ENCODE measurements at places on chromosomes 13 and 19.

DNA sequence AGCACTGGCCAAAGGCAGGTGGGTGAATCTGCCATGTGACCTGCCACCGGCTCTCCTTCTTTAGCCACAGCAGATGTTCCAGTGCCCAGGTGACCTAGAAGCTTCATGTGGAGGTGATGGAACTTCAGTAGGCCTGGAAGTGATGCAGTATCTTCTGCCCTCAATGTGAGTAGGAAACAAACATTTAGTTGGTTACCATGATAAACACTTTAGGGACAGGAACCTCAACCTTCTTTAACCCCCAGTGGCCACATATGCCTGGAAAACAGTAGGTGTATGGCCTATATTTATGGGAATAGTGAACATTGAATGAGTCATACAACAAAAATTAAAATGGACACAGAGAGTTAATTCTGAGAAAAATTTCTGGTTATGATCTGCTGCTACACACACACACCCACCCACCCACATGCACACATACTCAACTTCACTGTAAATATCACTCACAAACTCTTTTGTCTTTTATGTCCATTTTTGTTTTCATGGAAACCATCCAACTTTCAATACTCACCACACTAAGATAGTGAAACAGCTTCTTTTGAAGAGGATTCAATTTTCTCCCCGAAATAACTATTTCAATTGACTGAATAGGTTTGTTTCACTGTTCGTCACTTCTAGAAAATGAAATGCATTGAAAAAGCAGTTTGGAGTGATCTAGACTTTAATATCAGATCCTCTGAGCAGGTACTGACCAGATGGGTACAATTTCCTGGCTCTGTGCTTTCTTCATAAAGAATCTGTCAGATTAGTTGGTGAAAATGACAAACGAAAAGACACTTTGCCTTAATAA, 97.3 kb downstream of the STARD13 start:
- no peak for DNase-seq

- no peak for DNase-seq
These were observed 28.3 kb upstream of the ZNF729 start for GRCh38 chr19:22257916-22258315.

- no peak for DNase-seq
These were observed 121.2 kb downstream of the B3GLCT start for GRCh38 chr13:31320946-31321345.

DNA sequence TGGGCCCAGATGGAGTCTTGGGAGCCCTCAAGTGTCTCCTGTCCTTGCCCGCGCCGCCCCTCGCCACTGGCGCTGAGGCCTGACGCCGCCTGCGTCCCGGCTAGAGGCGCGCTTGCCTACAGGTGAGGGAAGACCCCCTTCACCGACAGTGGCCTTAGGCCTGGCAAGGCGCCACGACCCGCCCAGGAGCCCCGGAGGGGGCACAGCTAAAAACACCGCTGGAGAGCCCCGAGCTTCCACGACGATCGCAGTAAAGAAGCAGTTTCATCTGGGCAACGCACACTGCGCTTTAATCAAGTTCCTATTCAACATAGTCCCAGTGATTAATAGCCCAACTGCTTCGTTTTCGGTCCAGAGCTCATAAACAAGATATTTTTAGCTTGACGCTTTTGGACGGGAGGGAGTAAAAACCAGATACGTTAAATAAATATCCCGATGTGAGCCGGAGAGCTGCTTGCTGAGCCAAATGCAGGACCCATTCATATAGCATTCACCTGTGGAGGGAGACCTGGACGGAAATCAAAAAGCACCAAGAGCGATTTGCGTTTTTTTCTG, 1.5 kb upstream of the CEBPA start:
- no peak for DNase-seq

GRCh38 chr19:47494211-47494547, 10.2 kb upstream of the KPTN start:
- no peak for DNase-seq

- no peak for DNase-seq
These were observed 55.9 kb downstream of the ZNF431 start for GRCh38 chr19:21197590-21198295.

DNA sequence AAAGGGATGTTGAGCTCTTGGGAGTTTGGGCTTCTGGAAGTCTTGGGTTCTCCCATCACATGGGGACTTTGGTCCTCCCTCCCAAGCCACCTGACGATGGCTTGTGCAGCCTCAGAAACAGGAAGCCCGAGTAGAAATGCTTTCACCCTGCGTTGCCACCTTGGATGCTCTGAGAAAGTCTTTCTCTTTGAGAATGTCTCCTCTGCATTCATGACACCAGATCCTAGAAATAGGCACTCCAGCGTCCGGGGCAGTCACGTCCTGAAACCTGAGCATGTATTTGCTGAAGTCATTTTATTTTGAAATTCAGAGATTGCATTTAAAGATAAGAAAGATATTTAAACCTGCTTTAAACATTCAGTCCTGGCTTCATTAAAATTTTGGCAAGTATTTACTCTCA, 34.4 kb downstream of the CUL4A start:
- DNase-seq: no peak

- DNase-seq: no peak
These were observed 6.2 kb downstream of the ABCC4 start for GRCh38 chr13:95295026-95295425.

- no peak for DNase-seq
These were observed 8.1 kb downstream of the ZNF460 start for GRCh38 chr19:57288373-57288772.

GRCh38 chr19:30086220-30086619, 144.2 kb downstream of the URI1 start:
- DNase-seq: no peak

- DNase-seq: no peak
These were observed 20.0 kb downstream of the KLF12 start for GRCh38 chr13:74114202-74114601.

- DNase-seq: no peak
These were observed at the start of gene GRK1 for GRCh38 chr13:113666951-113667701. Gene GRK1, plus strand, starts transcription at chr13:113667219. Its CDS starts 168 bp downstream, at chr13:113667387.

- no peak for DNase-seq
These were observed 71.4 kb downstream of the EFNB2 start for GRCh38 chr13:106464076-106464475.

DNA sequence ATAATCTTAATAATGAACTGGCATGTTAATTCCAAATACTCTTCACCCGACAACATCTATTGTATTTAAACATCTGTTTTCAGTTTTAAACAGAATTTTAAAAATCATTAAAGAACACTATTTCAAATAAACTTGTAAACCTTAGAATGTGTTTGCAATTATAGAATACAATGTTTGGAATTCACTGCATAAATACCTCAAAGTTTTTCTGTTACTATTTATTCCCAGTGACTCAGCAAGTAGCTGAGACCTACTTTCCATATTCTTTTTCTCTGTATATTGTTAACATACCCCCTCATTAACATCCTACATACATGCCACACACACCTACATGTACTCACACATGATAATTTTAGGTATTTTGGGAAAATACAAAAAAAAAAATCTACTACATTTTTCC, 1134.3 kb downstream of the SLITRK1 start:
- DNase-seq: no peak

DNA sequence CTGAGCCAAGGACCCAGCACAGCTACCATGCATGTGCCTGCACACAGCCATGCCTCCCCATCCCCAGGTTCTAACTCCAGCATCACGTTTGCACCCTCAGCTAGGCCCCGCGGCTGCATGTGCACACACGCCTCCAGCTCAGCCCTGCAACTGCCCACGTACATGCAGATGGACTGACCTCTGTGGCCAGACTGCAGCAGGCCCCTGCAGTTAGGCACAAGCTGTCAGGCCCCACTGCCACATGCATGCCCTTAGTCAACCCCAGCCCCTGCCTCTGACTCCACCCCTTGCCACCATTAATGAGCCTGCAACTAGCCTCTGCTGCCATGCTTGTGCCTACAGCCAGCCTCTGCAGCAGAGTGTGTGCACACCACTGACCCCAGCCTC, 23.1 kb downstream of the SLC6A16 start:
- no peak for DNase-seq

- DNase-seq: no peak
These were observed 49.1 kb upstream of the UBAC2 start for GRCh38 chr13:99151516-99151915.

- DNase-seq: no peak
These were observed 7.7 kb downstream of the C2CD4C start for GRCh38 chr19:400976-401865.

DNA sequence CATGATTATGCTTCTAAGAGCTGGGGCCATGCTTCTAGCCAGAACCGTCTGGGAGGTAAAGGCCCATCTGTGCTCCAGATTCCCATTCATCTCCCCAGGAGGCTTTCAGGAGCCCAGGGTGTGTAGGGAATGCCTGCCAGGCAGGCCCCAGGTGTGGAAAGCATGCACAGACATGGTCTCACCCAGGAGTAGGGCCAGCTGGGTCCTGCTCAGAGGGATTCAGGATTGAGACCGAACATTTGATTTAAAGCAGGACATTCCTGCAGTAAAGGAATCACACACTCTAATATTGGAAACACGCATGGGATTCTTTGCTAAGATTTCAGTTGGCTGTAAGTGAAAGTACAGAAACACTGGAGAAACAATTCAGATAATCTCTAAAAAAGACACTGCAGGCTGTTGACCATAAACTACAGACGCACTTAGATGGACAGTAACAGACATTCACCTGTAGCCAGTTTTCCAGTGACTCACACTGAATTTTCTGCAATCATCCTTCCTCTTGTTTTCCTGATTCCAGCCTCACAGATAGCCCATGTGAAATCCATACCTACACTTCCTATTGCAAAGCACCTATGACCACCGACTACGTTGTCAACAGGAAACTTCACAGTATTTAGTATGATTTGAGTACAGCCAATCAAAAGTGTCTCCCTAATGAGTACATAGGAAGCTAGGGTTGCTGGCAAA, 257.8 kb downstream of the TBC1D4 start:
- DNase-seq: no peak

- DNase-seq: no peak
These were observed 47.7 kb upstream of the MAB21L1 start for GRCh38 chr13:35524171-35524570.

- DNase-seq: no peak
These were observed 66.9 kb downstream of the NHLRC3 start for GRCh38 chr13:39105110-39105509.

DNA sequence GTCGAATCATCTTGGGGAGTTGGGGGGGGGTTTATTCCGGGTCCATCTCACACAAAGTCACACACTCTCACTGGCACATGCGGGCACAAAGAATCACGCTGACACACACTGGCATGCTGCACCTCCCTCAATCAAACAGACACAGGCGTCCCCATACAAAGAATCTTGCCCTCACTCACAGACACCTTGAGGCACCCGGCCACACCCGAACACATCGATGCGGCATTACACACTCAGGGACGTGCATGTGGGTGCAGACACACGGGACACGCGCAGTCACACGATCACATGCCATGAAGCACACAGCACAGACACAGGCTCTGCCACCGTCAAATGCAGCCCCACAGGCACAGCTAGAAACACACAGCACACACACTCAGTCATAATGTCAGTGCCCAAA, 7.8 kb downstream of the NFIX start:
- no peak for DNase-seq

DNA sequence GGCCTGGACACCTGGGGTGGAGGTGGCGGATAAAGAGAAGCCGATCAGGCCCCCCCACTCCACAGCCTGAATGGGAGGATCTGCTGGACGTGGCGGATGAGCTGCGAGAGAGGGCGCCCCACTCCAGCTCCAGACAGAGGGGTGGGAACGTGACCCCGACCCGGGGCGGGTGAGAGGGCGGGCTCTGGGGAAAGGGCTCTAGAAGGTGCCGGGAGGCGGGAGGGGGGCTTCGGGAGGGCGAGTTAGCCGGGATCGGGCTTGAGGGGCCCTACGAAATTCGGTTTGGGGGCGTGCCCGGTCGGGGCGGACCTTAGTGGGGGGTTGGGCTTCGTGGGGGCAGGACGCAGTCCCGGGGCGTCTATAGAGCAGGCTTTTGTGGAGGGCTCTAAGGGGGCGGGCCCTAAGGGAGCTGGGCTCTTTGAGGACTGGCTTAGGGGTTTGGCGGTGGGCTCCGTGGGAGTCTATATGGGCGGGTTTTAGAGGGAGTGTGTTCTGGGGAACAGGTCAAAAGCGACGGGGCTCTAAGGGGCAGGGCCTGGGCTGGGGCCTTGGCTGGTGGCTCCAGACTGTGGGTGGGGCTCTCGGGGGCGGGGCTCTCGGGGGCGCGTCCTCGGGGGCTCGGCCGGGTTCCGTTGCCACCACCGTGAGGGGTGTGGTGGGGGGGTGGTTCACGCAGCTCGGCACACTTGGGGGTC, 4.1 kb upstream of the NANOS3 start:
- DNase-seq: no peak

DNA sequence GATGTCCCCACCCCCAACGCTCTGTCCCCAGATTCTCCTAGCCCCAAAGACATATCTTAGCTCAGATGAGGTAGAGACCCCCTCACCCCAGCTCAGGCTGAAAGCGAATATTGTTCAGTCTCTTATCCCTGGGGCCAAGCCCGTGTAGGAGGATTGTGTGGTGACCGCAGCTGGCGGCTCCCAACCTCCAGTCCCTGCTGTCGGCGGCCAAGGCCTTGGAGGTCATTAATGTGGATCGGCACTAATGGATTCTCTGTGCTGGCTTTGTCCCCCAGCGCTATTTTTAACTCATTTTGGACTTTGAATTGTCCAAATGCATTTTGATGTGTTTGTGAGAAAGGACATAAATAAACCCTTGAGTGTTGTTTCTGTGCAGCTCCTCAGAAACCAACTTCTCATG, 124.2 kb downstream of the UQCRFS1 start:
- DNase-seq: no peak

DNA sequence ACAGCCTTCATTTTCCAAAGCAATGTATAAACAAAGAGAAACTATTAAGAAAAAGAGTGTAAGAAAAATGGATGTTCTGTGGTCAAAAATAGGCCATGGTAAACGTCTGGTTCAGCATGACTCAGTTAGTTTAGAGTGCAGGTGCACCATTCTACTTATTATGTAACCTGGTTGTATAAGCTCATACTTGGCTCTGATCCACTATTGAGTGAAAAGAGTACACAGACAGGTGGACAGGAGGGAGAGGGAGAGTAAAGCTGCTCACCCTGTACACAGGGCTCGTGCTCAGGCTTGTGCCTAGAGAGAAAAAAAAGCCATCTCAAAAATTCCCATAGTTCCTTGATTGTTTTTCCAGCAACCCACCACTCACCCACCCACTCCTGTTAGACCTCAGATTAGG, 85.8 kb upstream of the ZNF91 start:
- no peak for DNase-seq

- DNase-seq: no peak
These were observed 1.4 kb downstream of the PLA2G4C start for GRCh38 chr19:48108997-48109782.

DNA sequence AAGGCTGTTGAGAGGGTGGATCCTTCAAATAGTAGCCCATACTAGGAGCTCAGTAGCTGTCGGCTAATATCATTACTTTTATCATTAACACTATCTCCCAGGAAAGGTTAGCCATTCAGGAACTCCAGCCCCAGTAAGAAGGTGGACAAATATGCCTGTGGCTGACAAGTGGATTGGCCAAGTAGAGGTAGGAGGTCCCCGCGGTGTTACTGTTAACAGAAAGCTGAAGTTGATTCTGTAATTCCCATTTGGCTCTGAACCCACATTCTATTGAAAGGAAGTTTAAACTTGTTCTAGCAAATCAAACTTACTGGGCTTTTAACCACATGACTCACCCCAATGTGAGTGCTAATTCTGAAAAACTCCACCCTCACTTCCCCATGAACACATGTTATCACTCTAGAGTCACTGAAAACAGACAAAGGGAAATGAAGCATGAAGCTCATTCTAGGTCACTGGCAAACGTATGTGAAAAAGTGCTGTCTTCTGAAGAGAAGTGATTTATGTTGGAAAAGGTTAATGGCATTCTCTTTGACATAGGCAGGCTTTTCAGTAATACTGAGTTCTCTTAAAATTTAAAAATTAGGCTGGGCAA, 273.5 kb downstream of the FGF14 start:
- no peak for DNase-seq
